ENCODE measurements at places on chromosomes 3 and 15.

DNA sequence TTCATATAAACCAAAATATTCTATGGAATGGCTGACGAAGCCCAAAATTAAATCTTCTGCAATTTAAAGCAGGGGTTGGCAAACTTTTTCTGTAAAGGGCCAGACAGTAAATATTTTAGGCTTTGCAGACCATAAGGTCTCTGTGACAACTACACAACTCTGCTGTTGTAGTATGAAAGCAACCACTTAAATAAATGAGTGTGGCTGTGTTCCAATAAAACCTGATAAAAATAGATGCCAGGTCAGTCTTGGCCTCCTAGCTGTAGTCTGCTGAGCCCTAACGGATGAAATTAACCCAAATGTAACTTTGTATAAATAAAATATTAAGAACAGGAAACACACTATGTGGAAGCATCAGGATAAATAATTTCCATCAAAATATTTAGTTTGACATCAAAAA lies 104.2 kb downstream of the FBXL22 start:
- DNase-seq: no peak

DNA sequence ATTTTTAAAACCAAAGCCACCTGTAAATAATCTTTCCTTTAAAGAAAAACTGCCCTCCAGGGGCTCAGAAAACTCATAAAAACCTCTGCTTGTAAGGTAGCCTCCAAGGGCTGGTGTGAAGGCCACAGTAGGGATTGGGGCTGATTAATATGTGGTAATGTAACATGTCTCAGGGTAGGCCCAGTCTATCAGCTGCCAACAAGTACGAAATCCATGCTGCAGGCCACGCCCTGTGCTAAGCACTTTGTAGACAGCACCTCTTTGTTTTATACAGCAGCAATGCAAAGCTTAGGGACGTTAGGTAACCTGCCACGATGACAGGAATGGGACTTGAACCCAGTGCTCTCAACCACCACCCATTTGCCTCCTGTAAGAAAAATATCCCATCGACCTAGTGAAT lies 65.6 kb upstream of the PRICKLE2 start:
- DNase-seq: no peak

- DNase-seq: peak; percentile 28
Measured at GRCh38 chr3:183698318-183698751, 738 bp downstream of the YEATS2 start.

- no peak for DNase-seq
Measured at GRCh38 chr3:69411346-69411745, 25.5 kb upstream of the FRMD4B start.

Data from CD4-positive, alpha-beta T cell treated with Interleukin-2 at 100 ng/mL for 4 hours (primary cell).